ENCODE measurements at places on chromosomes 12 and 14.

GRCh38 chr12:79954037-79954610 is 19.2 kb upstream of the PPP1R12A start:
- DNase-seq, result no peak

GRCh38 chr12:124493809-124494750 is 73.3 kb downstream of the NCOR2 start:
- no peak for DNase-seq

- DNase-seq, result no peak
Observed at GRCh38 chr14:80624581-80624980, 317.0 kb downstream of the CEP128 start.

- DNase-seq, result no peak
Observed at GRCh38 chr12:94089891-94090290, 58.5 kb upstream of the PLXNC1 start.

DNA sequence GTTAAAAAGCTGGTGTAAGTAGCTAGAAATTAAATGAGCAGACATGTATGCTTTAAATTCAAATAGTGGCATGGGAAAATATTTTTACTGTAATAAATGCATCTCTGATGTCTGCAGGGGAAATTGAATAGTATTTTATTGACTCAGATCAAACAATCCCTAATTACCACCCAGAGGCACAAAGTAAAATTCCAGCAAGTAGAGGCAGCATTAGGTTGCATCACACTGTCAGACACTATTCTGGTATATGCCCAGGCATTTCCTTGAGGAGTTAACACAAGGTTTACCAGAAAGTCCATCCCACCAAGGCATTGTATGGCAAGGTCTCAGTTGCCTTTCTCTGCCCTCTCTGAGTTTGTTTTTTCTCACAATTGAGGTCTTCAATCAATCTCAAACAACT is 201.6 kb upstream of the KITLG start:
- DNase-seq, result no peak

Data from stimulated activated CD8-positive, alpha-beta memory T cell treated with anti-CD3 and anti-CD28 coated beads, Interleukin-7, amount 100 ng/mL, for 1 hour (primary cell).